M059J (cell line): ENCODE measurements at places on chromosomes 2 and 18. TPM values are rescaled to one million over a fixed set of nuclear protein-coding genes. Genes with fewer than 3 reads are reported as not detected.
A peak's percentile ranks its signal among the peaks of the same experiment; 100 is the strongest.

DNA sequence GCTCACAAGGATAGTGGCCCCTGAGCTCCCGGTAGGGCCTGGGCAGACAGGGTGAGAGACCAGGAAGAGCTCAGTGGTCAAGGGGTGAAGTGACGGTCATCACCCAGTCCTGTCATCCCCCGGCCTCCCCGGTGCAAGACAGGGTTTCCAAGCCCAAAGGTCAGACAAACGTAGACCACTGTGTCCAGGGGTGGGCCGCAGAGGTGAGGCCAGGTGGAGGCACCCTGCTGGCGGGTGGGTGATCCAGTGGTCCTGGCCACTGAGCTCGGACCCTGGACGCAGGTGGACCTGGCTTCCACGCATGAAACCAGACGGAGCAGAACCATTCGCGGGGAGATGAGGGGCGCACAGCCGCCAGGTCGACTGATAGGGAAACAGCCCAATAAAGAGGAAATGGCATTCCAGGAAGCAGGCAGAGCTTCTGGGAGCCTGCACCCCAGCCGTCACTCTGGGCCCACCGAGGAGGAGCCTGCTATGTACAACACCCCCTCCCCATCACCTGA lies 14.4 kb upstream of the SNED1 start:
- DNase-seq = no peak

GRCh38 chr2:157572725-157573124 lies 55.9 kb downstream of the ACVR1C start:
- DNase-seq = peak; percentile 14

SOWAHC gene
- 7.5 and 11.4 TPM in 2 replicates for total RNA-seq

LBX2 gene
- total RNA-seq = 0.10 and 1.6 TPM in 2 replicates

SIX3 gene
- total RNA-seq = not detected in 2 replicates

GRCh38 chr2:45813003-45813941 lies 161.8 kb downstream of the PRKCE start:
- peak; percentile 61 for DNase-seq

- peak; percentile 8 for DNase-seq
These were observed 21.6 kb upstream of the GYPC start for GRCh38 chr2:126634273-126634861.

DNA sequence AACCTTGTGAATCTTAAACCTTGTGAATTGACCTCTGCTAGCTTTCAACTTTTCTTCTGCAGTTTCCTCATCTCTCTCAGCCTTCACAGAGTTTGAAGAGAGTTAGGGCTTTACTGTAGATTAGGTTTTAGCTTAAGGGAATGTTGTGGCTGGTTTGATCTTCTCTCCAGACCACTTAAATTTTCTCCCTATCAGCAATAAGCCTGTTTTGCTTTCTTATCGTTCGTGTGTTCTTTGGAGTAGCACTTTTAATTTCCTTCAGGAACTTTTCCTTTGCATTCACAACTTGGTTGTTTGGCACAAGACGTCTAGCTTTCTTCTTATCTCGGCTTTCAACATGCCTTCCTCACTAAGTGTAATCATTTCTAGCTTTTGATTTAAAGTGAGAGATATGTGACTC lies 2.8 kb upstream of the CDCA7 start:
- no peak for DNase-seq

ACTG2 gene
- total RNA-seq = 0.89 and 2.5 TPM in 2 replicates

GRCh38 chr2:218019411-218020060 lies 16.7 kb upstream of the TNS1 start:
- no peak for DNase-seq

DNA sequence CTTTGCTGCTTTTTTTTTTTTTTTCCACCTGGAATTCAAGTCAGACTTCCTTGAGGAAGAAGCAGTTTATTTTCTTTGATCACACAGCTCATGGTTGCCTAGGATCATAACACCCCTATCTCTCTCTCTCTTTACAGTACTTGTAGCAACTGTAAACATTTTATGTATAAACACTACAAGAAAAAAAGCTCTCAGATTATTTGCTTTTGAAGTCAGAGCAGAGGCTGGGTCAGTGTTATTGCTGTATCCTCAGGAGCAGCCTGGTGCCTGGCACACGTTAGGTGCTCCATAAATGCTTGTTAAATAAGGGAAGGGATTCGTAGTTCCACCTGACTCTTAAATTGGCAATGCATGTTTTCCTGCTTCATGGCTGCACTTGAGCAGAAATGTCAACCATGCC lies 221.2 kb downstream of the TGIF1 start:
- no peak for DNase-seq
